ENCODE measurements at places on chromosomes 11 and 22. TPM values are rescaled to one million over a fixed set of nuclear protein-coding genes. Genes with fewer than 3 reads are reported as not detected.

Gene OR51Q1
- total RNA-seq, result not detected

Gene NLRP14
- 0.17 TPM for total RNA-seq

Gene MFRP
- not detected for total RNA-seq

Gene KRTAP5-10
- total RNA-seq, result not detected

Gene TPBGL
- 0.58 TPM for total RNA-seq

Gene DEFB131B
- total RNA-seq, result not detected

Gene STK33
- total RNA-seq, result 0.61 TPM

Gene ZNF280B
- total RNA-seq, result 2.2 TPM

Gene SLC29A2
- total RNA-seq, result 17.0 TPM

Gene GP1BB
- total RNA-seq, result not detected

Gene OR2AG2
- not detected for total RNA-seq

Gene OLFML1
- total RNA-seq, result not detected

Gene CACNA1I
- total RNA-seq, result 30.9 TPM

Gene KRTAP5-11
- not detected for total RNA-seq

Gene UPK3A
- total RNA-seq, result not detected

Gene DNAJB7
- not detected for total RNA-seq

Gene FREY1
- 4.6 TPM for total RNA-seq

Gene NNMT
- total RNA-seq, result not detected

Gene DYNC2H1
- total RNA-seq, result 2.3 TPM

Gene FSHB
- total RNA-seq, result not detected

Gene INS
- total RNA-seq, result not detected

Gene RNF215
- total RNA-seq, result 4.3 TPM

Gene FANCF
- 7.4 TPM for total RNA-seq

Gene MMP7
- total RNA-seq, result not detected

Gene MUC6
- not detected for total RNA-seq

Gene POU2AF2
- total RNA-seq, result not detected

Gene TNNT3
- total RNA-seq, result 19.7 TPM

Gene LTO1
- total RNA-seq, result 33.4 TPM

Gene ENTHD1
- total RNA-seq, result not detected

Gene PPARA
- total RNA-seq, result 20.3 TPM

All from naive thymus-derived CD4-positive, alpha-beta T cell (primary cell).